ENCODE measurements at places on chromosomes 4 and X. TPM values are rescaled to one million over a fixed set of nuclear protein-coding genes. Genes with fewer than 3 reads are reported as not detected.

DNA sequence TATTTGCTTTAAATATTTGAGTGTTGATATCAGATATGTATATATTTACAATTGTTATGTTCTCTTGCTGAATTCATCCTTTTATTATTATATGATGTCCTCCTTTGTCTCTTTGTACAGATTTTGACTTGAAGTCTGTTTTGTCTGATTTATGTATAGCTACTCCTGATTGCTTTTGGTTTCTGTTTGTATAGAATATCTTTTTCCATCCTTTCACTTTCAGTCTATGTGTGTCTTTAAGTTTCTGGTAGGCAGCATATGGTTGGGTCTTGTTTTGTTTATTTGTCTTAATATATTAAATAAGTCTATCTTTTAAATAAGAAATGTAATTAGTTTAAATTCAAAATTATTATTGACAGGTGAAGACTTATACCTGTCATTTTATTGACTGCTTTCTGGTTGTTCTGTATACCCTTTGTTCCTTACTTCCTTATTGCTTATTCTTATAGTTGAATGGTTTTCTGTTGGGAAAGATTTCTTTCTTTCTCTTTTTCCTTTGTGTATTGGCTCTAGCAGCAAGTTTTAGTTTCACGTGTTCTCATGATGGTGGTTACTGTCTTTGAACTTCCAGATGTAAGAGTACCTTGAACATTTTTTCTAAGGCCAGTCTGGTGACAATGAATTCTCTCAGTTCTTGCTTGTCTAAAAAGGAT is 31.1 kb downstream of the RAB28 start:
- no peak for DNase-seq

Gene XAGE1A
- not detected for total RNA-seq

Gene TCEAL6
- not detected for total RNA-seq

Gene NXF2B
- total RNA-seq = not detected

DNA sequence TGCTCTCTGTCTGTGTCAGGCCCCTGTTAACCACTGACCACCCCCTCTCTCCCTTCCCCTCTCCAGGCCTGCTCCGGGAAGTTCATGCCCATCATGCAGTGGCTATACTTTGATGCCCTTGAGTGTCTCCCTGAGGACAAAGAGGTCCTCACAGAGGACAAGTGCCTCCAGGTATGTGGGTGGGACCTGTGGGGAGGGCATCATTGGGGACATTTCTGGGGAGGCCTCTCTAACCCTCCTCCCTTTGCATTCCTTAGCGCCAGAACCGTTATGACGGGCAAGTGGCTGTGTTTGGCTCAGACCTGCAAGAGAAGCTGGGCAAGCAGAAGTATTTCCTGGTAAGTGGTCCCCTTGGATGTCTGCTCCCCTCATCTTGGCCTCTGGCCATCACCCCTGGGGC is 9.2 kb downstream of the UBA1 start:
- no peak for DNase-seq

Gene ZNF41
- total RNA-seq = 9.2 TPM

GRCh38 chr4:40200875-40201801 is 4.3 kb downstream of the RHOH start:
- no peak for DNase-seq

DNA sequence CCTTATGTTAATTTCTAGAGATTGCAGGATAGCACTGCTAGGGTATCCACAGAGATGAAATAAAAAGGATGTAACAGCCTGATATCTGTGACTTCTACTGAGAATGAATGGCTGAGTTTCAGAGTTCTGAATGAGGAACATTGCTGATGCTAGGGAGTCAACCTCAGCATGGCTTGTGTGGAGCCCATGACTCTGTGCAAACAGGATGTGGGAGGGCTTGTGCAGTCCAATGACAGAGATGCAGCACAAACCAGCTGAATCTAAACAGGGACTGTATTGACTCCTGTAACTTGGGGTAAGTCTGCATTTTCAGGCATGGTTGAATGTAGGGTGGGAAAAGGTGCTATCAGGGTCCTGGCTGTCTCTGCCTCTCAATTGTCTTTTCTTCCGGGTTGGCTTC is 5.3 kb upstream of the RASL11B start:
- no peak for DNase-seq

GRCh38 chrX:153304988-153305736 is 16.4 kb downstream of the PNMA6F start:
- no peak for DNase-seq

GRCh38 chr4:99234331-99235010 is 15.4 kb upstream of the ADH6 start:
- no peak for DNase-seq

DNA sequence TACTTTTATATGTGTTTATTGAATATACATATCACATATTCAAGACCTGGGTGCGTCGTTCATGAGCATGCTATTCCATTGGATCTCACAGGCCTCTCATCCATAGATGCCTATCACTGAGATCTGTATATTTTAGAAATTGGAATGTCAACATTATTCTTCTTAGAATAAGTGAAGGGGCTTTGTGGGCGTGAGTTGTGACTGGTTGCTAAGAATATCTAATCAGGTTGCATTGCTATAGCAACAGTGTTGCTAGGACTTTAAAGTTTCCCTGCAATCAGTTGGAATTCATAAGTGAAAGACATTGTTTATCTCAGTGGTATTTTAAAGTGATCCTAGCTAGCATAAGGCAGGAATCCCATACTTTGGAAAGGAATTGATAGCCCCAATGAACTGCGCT is 36.7 kb upstream of the ANK2 start:
- no peak for DNase-seq

DNA sequence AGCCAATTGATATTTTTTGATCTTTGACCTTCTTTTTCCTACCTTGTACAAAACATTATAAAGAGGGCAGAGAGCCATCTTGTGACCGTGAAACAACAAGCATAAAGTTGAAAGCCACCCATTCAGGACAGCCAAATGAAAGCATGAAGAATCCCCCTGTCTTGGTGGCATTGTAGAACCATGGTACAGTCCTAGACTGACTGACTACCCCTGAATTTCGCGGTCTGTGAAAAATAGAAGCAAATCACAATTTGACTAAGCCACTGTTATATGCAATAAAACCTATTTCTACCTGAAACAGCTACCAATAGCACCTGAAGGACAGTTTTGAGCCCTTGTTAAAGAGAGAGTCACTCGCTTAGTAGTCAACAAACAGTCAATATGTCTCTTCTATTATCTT is 527.4 kb downstream of the MID1IP1 start:
- DNase-seq = no peak

- DNase-seq = no peak
Measured at GRCh38 chr4:59217910-59218631, 1982.1 kb upstream of the ADGRL3 start.

GRCh38 chr4:37876156-37876555 is 14.7 kb upstream of the TBC1D1 start:
- DNase-seq = no peak

Gene DGAT2L6
- total RNA-seq = not detected

DNA sequence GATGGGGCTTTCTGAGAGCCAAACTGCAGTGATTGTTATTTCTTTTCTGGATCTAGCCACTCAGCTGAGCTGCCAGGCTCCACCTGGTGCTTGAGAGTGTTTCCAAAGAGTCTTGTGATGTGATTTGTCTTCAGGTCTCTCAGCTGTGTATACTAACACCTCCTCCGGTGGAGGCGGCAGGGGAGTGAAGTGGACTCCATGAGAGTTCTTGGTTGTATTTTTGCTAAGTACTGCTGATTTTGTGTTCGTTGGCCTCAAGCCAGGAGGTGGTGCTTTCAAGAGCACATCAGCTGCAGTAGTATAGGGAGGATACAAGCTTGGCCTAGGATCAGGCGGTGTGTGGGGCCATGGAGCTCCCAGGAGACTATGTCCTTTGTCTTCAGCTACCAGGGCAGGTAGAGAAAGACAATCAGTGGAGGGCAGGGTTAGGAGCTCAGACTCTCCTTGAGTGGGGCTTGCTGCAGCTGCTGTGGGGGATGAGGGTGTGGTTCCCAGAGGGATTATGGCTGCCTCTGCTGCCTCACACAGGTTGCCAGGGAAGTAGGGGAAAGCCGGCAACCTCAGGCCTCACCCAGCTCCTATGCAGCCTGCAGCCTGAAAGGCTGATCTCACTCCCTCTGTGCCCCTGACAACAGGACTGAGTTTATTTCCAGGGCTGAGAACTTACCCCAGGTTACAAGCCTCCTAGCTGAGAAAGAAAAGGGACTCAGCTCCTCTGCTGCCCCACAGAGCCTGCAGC is 62.4 kb downstream of the NPFFR2 start:
- DNase-seq = no peak

- no peak for DNase-seq
Measured at GRCh38 chr4:82852751-82853285, 38.1 kb downstream of the SEC31A start.

DNA sequence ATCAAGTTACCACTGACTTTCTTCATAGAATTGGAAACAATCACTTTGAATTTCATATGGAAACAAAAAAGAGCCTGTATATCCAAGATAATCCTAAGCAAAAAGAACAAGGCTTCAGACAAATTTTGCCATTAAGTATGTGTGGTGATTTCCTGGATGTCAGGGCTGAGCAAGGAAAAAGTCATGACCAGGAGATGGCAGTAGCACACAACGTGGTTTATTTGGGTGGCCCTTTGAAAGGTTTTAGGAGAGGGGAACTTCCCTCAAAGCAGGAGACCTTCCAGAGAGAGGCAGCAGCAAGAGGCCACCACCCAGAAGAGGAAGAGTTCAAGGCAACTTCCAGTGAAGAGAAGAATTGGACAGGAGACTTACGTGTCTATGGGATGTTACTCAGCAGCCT is 18.1 kb upstream of the ZXDB start:
- peak; percentile 32 for DNase-seq

DNA sequence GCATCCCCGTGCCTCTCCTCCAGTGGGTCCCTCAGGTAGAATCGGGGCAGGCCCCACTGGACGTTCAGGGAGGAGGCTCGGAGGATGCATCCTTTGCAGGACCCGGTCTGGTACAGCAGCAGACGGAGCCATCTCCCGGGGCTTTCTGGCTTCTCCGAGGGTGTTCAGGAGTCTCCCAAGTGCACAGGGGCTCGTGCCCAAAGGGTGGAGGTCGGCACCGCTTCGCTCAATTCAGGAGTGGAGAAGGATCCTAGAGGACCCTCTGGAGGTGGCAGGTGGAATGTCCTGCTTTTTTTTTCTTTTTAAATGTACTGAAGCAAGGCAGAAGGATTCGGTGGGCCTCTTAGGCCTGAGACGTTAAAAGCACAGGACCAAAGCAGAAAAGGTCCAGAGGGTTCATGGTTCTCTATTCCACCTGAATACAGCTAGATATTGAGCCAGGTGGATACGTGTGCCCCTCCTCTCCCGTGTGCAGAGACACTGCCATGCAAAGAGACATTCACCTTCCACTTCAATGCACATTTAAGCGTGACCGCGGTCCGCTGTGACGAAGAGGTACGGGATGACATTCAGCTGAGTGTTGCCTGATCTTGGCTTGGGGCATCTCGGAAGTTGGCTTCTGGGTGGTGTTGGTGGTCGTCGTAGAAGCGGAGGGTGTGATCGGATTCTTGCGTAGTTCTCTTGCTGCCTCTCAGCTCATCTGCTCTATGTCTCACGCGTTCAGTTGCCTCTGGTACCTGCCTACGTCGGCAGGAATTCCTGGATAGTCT is 281.2 kb upstream of the AGTR2 start:
- DNase-seq = no peak

DNA sequence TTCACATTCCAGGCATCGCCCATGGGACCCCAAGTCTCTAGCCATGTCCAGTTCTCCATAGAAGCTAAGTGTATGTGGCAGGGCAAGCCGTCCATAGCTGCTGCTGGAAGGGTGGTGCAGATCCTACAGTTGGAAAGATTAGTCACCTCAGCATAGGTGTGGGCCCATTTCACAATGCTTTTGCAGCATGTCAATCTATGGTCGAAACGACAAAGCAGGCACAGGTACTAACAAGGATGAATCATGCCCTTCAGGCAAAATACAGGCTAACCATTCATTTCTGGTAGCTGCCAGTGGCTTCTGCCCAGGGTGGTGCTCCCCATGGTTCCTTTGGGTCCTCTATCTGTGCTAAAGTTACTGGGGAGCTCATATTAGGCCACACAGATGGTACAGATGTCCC is 225.2 kb downstream of the ADGRL3 start:
- no peak for DNase-seq

- DNase-seq = peak; percentile 81
Measured at GRCh38 chr4:145482209-145483037, 770 bp downstream of the SMAD1 start.

Data from dermis blood vessel endothelial cell (primary cell).